ENCODE measurements at places on chromosomes 16 and 17. TPM values are rescaled to one million over a fixed set of nuclear protein-coding genes. Genes with fewer than 3 reads are reported as not detected.

The C1QL1 gene
- 28.1 TPM for total RNA-seq

The ABAT gene
- total RNA-seq, result 0.28 TPM

The CHRNE gene
- total RNA-seq, result 0.12 TPM

The C17orf58 gene
- total RNA-seq, result 16.4 TPM

The NUBP1 gene
- total RNA-seq, result 47.9 TPM
